ENCODE measurements at places on chromosomes 1 and 21.

DNA sequence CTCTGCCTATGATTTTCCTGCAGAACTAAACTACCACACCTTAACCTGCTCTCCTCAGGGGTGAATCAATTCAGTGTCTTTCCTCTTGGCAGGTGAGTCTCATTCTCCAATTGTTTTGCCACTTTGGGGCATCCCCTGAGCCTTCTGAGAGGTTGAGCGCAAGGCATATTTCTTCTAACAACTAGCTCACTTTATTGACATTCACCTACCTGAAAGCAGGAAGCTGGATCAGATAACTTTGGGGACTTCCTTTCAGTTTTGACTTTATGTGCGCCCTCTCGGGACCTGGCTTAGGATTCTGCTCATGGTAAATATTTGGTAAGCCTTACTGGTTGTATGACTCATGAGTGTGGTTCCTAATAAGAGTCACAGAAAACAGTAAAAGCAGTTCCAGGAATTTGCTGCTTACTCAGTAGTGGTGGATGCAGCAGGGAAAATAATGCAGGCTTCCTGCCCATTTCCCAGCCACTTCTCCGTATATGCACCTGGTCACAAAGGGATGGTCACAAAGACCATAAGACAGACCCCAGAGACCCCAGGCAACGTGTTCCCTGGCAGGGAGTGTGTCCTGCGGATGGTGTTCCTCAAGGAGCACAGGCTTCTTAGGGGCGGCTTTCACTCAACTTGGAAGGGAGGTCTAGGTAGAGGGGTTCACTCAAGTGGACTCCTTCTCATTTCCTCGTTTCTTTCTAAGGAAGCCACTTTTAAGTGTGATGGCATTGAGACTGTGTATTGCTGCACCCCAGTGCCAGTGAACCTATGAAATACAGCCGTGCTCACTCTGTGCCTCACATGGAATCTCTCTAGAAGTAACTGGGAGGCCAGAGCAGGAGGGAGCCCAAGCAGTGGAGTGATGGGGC, 22.0 kb upstream of the BATF3 start:
- no peak for DNase-seq

GRCh38 chr21:36169470-36170128, 13.0 kb downstream of the DOP1B start:
- DNase-seq = no peak

DNA sequence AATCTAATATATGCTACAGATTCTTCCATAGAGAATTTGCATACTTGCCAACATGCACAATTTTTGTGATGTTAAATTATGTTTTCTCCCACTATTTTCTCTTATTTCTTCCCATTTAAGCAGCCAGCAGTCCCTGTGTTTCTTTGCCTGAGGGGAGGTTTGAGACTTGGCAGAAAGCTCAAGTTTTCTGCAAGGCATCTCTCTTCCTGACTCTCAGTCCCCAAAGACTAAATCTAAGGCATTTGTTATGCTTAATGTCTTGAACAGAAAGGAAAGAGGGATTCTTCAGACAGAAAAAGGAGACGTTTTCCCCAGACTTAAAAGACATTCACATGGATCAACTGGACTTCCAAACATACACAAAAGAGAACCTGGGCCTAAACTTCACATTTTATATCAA, 354.4 kb downstream of the RYR2 start:
- DNase-seq = no peak

GRCh38 chr1:113042285-113043143, 30.5 kb upstream of the LRIG2 start:
- DNase-seq = no peak

DNA sequence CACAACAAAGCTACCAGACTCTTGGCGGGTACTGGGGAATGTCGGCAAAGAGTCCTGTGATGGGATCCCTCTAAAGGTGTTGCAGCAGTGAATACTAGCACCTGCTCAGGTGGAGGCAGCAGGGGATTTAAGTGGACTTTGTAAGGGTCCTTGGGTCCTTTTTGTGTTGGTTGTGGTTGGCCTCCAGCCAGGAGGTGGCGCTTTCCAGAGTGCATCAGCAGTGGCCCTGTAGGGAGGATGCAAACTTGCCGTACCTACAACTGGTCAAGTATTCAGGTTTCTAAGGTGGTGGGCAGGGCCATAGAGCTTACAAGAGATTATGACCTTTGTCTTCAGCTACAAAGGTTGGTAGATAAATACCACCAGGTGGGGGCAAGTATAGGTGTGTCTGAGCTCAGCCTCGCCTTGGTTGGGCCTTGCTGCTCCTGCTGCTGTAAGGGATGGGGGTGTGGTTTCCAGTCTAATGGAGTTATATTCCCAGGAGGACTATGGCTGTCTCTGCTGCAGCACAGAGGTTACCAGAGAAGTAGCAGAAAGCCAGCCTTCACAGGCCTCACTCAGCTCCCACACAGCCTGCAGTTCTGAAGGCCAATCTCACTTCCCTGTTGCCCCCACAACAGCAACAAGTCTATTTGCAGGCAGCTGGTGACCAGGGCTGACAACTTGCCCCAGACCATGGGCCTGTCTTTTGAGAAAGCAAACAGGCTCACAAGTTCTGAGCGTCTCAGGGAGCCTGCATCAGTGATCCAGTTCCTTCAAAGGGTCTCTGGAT, 7.3 kb downstream of the OR2M5 start:
- DNase-seq = no peak
